ENCODE measurements at places on chromosomes 1 and 21. TPM values are rescaled to one million over a fixed set of nuclear protein-coding genes. Genes with fewer than 3 reads are reported as not detected.

DNA sequence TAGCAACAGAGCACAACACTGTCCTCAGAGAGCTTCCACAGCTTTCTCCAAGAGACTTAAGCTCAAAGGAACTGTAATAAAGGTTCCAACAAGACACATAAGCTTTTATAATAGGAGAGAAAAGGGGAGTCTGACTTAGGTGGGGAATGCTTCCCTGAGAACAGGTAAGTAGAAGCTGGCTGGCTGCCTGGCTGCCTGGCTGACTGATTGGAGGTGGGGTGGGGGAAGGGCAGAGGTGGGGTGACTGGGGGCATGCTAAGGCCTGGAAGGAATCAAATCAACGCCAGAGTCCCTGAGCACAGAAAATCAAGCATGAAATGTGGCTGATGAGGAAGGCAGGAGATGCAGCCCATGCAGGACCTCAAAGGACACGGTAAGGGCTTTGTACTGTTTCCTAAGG, 45.8 kb downstream of the DMAP1 start:
- DNase-seq: no peak

DNA sequence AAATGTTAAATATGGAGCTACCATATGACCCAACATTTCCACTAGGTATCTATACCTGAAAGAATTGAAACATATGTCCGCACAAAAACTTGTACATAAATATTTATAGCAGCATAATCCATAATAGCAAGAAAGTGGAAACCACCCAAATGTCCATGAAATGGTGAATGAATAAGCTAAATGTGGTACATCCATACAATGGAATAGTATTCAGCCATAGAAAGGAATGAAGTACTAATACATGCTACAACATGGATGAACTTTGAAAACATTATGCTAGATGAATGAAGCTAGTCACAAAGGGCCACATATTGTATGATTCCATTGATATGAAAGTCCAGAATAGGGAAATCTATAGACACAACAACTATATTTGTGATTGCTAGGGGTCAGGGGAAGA, 20.0 kb upstream of the BLACAT1 start:
- no peak for DNase-seq

GRCh38 chr1:110286564-110286963, 52.6 kb upstream of the RBM15 start:
- no peak for DNase-seq

GRCh38 chr1:161100556-161100955, 2.4 kb downstream of the KLHDC9 start:
- DNase-seq: no peak

Gene HSD3B2
- not detected for total RNA-seq

Gene TRIM67
- total RNA-seq: 0.61 TPM
